ENCODE measurements at places on chromosomes 5 and 9. TPM values are rescaled to one million over a fixed set of nuclear protein-coding genes. Genes with fewer than 3 reads are reported as not detected.

DNA sequence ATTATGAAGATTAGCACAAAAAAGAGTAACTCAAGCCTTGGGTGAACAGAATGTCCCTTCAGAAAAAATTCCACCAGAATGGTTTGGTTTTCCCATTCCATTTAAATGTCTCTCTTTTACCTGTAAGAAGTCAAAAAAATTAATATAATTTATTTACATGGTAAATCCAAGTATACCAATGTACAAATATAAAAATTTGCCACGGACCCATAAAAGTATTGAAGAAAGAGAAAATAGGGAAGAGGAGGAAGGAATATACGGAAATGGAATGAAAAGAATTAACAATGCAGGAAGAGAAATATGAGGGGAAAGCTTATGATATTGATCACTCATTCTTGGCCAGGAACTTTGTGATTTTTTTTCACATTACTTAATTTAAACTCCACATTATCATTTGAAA, at the start of gene OR13C9:
OR13C9 (minus strand) TSS at position 101 of the 400 bp plus-strand sequence; CDS start at position 101, 0 bp downstream.
- no peak for DNase-seq

- DNase-seq, result no peak
These were observed 12.2 kb downstream of the CCNI2 start for GRCh38 chr5:132759114-132760048.

The FNBP1 gene
- total RNA-seq, result 116 TPM

DNA sequence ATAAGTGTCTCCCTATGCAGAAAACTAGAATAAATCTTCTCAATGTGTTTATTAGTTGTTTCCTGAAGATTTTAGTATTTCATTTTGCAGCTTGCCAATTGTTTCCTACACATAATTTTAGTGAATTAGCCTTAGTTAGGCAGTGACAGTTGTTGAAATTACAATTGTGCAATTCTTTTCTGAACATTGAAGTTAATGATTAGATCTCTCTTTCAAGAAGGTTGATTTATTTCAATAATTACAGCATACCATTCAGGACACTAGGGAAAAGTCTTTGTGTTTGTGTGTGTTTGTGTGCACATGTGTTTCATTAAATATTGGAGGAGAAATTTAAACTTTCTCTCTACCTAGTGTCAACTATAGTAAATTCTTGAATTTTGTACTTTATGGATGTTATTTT, 199.6 kb upstream of the MPDZ start:
- no peak for DNase-seq

DNA sequence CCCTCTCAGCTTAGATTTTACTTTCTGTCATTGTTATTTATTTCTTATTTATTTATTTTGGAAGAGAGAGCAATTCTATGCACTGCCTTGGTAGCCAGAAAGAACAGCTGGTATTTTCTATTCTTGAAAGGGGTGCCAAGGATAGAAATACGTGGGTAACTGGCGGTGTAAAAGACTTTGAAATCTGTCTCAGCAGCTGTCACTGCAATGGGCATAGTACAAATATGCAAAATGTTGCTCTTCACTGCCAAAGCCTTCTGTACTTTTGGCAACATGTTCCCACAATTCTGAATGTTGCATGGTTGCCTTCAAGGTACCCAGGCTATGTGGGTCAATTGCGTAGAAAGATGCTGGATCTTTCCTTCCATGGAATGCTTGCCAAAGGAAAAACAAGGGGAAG, 230.2 kb upstream of the EDIL3 start:
- DNase-seq, result no peak

DNA sequence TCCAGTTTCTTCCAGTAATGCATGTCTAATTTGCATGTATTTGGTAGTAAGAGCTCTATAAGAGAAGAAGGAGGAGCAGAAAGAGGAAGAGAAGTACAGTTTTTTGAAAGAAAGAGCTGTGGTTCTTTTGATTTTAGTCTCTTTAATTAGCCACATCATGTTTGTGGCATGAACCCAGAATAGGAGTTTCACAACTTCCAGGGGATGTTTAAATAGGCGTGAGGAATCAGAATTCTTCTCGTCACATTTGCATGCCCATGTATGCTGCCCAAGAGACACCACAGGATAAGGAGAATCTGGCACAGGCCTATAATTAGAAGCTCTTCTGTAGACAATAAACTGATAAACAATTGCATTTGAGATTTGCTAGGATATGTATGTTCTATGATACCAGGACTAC, 78.7 kb downstream of the GAS1 start:
- DNase-seq, result no peak

- peak; percentile 91 for DNase-seq
These were observed 131.8 kb upstream of the CHD1 start for GRCh38 chr5:99060306-99061261.

- no peak for DNase-seq
These were observed 25.7 kb upstream of the UGCG start for GRCh38 chr9:111870774-111871498.

The AGXT2 gene
- total RNA-seq, result not detected

The NTRK2 gene
- 19.2 TPM for total RNA-seq

- peak; percentile 63 for DNase-seq
These were observed 150.4 kb upstream of the PCSK5 start for GRCh38 chr9:75739884-75740611.

GRCh38 chr5:179243333-179243732, 101.9 kb downstream of the ADAMTS2 start:
- peak; percentile 10 for DNase-seq

- DNase-seq, result no peak
These were observed 20.7 kb downstream of the OR2S2 start for GRCh38 chr9:35937227-35937626.

The STKLD1 gene
- total RNA-seq, result 0.57 TPM

GRCh38 chr5:81989204-81989603, 17.4 kb downstream of the ATG10 start:
- no peak for DNase-seq

GRCh38 chr9:69944816-69945215, 98.8 kb upstream of the MAMDC2 start:
- DNase-seq, result no peak

DNA sequence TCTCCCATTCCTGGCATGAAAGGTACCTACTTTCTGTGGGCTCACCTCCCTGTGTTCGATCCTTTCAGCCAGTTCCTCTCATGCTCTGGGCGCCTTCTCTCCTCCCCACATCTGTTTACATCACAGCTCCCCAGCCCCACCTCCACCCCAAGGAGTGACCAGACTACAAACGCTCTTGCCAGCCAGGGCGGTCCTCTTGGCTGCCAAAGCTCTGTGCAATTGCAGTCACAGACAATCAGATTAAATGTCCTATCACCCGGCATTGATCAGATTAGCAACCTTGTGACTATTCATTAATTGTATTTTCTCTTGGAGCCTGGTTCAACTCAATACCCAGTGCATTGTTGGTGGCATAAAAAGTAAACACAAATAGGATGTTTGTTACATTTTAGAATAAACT, 211.2 kb upstream of the TBCA start:
- no peak for DNase-seq

The FGF10 gene
- 17.4 TPM for total RNA-seq

The PCDHGA9 gene
- 5.6 TPM for total RNA-seq

GRCh38 chr9:17509701-17510100, 69.2 kb upstream of the SH3GL2 start:
- DNase-seq, result no peak

The AQP7 gene
- 4.6 TPM for total RNA-seq

- no peak for DNase-seq
These were observed 220.5 kb downstream of the NR2F1-AS1 start for GRCh38 chr5:93360436-93361088.

- no peak for DNase-seq
These were observed 65.0 kb upstream of the DAP start for GRCh38 chr5:10825897-10826644.

All from posterior vena cava (tissue), 2 donors.